MG63 (cell line): ENCODE measurements at places on chromosomes 12 and 14. TPM values are rescaled to one million over a fixed set of nuclear protein-coding genes. Genes with fewer than 3 reads are reported as not detected.

Gene OVCH1
- not detected in 2 replicates for total RNA-seq

Gene DNAJC22
- 3.1 and 6.5 TPM in 2 replicates for total RNA-seq

Gene ANO2
- not detected in 2 replicates for total RNA-seq

Gene PELI2
- 0.69 and 0.72 TPM in 2 replicates for total RNA-seq

Gene GARIN6
- total RNA-seq, result not detected in 2 replicates

Gene ART4
- not detected in 2 replicates for total RNA-seq

Gene CCDC197
- not detected in 2 replicates for total RNA-seq

Gene NYNRIN
- total RNA-seq, result 0.30 TPM in 1 of 2 replicates, not detected in the other

Gene LAG3
- 0.17 TPM in 1 of 2 replicates, not detected in the other for total RNA-seq

Gene PGF
- total RNA-seq, result 49.2 and 50.6 TPM in 2 replicates

Gene VRTN
- total RNA-seq, result not detected in 2 replicates

Gene SSTR1
- 0.07 and 0.92 TPM in 2 replicates for total RNA-seq

Gene TMEM229B
- 5.9 TPM in 1 of 2 replicates, not detected in the other for total RNA-seq

Gene DNAH10
- total RNA-seq, result 0.25 and 0.40 TPM in 2 replicates

Gene OTX2
- not detected in 2 replicates for total RNA-seq

Gene RAPGEF3
- 2.9 and 6.1 TPM in 2 replicates for total RNA-seq

Gene MYL6B
- 65.7 and 123 TPM in 2 replicates for total RNA-seq

Gene CLEC9A
- total RNA-seq, result not detected in 2 replicates

Gene RAN
- 1,095 and 1,946 TPM in 2 replicates for total RNA-seq

Gene SELPLG
- 0.39 and 2.5 TPM in 2 replicates for total RNA-seq

Gene BDKRB1
- 30.5 and 40.5 TPM in 2 replicates for total RNA-seq

Gene ZDHHC22
- not detected in 2 replicates for total RNA-seq

Gene SERPINA1
- 0.89 and 27.3 TPM in 2 replicates for total RNA-seq

Gene IFT43
- 12.2 and 54.9 TPM in 2 replicates for total RNA-seq

Gene AQP2
- total RNA-seq, result not detected in 2 replicates

Gene ZBTB42
- total RNA-seq, result 2.5 and 3.9 TPM in 2 replicates

Gene GPR137C
- total RNA-seq, result 0.81 and 1.1 TPM in 2 replicates

Gene PPP1R1A
- not detected in 2 replicates for total RNA-seq

Gene ZNF385A
- total RNA-seq, result 0.89 TPM in 1 of 2 replicates, not detected in the other

Gene HSPB8
- total RNA-seq, result 18.2 and 22.3 TPM in 2 replicates

Gene PTPN6
- not detected in 2 replicates for total RNA-seq

Gene MANSC1
- 0.92 TPM in 1 of 2 replicates, not detected in the other for total RNA-seq

Gene NUMB
- 12.2 and 21.5 TPM in 2 replicates for total RNA-seq

Gene INHBE
- 3.5 and 7.4 TPM in 2 replicates for total RNA-seq

Gene ZNF705A
- not detected in 2 replicates for total RNA-seq

Gene HNRNPA1
- total RNA-seq, result 84.7 and 146 TPM in 2 replicates

Gene SRRM4
- total RNA-seq, result not detected in 2 replicates

Gene NGB
- total RNA-seq, result not detected in 2 replicates
